ENCODE measurements at places on chromosomes 11 and 22.

GRCh38 chr11:15663777-15664218, 549.1 kb downstream of the INSC start:
- DNase-seq, result no peak

GRCh38 chr11:35981581-35981980, 37.7 kb downstream of the LDLRAD3 start:
- DNase-seq, result no peak

GRCh38 chr11:134119094-134119493, 50.2 kb downstream of the JAM3 start:
- no peak for DNase-seq

DNA sequence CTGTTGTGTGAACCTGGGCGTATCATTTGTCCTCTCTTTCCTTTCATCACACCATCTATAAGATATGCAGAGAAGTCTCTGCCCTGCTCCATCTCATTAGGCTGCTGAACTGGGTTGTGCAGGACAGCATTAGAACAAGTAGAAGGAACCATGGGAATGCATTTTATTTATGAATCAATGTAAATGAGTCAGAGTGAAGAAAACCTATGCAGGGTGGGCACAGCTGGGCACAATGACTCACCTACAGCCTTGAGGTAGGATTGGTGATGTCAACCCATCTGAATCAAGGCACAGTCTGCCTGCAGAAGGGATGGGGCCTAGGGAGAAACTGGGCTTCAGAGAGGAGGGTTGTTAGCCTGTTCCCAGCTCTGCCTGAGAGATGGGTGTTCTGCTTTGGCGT, 123.4 kb downstream of the CSNK2A3 start:
- DNase-seq, result no peak

DNA sequence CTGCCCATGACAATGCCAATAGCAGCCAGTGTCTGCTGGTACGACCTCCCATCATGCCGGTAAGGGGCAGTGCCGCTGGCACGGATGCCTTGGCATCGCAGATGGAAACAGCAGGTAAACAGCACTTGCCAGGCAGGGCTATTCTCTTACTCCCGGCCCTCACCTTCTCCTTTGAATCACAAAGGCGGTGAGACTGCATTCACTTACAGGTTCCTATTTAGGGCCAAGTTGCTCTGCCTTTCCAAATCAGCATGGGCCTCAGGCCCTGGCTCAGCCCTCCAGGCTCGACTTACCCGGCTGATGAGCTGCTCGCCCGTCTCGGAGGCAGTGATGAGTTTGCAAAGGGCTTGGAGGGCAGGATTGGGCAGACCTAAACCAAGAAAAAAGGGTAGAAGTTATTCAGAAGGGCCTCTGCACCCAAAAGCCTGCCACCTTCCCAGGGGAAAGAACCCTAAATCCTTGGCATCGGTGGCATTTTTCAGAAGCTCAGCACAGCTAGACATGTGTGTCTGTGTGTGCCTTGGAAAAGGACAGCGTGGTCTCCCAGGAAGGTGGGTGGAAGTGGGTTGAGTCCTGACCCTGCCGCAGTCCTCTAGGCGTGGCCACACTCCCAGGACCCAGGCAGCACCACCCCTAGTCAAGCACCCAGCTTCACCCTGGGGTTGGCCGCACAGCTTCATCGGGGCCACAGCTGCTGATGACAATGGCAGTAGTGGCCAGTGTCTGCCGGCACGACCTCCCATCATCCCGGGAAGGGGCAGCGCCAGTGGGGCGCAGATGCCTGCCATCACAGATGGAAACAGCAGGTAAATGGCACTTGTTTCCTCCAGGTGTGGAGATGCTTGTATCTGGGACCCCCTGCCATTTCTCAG, 73.5 kb upstream of the PITPNB start:
- no peak for DNase-seq

- no peak for DNase-seq
Observed at GRCh38 chr22:36385491-36386350, 2.0 kb downstream of the MYH9 start.

Data from GM04503 (cell line).